ENCODE measurements at places on chromosomes 12 and 14. TPM values are rescaled to one million over a fixed set of nuclear protein-coding genes. Genes with fewer than 3 reads are reported as not detected.

The RBP5 gene
- total RNA-seq = not detected

The COQ6 gene
- 38.9 TPM for total RNA-seq

The SOAT2 gene
- 0.49 TPM for total RNA-seq

The MFAP5 gene
- not detected for total RNA-seq

The TSHR gene
- total RNA-seq = not detected

The SLC5A8 gene
- total RNA-seq = not detected

The RTN1 gene
- 0.14 TPM for total RNA-seq

The SLC25A29 gene
- total RNA-seq = 2.5 TPM

The RAN gene
- total RNA-seq = 302 TPM

The TM9SF1 gene
- total RNA-seq = 13.0 TPM

The CDKN1B gene
- 352 TPM for total RNA-seq

The RASSF8 gene
- total RNA-seq = 1.4 TPM

DNA sequence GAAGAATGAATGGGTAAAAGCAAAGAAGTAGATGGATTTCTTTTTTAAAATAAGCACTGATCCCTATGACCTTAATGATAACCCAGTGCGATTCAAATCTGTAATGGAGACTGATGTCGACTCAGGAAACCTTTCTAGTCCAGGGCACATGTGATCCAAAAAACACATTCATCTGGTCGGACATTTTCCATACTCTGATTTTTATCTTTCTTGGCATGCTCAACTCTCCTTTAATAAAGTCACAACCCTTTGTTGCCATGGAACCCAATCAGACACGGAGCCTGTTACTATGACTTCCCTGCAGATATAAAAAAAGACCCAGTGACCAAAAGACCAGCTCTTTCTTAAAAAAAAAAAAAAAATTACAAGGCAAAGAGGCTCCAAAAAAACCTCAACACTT, 27.9 kb downstream of the TMCC3 start:
- no peak for DNase-seq

- no peak for DNase-seq
Observed at GRCh38 chr14:100297320-100298300, 8.6 kb downstream of the SLC25A29 start.

GRCh38 chr14:83842547-83842946, 1687.4 kb upstream of the FLRT2 start:
- DNase-seq = no peak

GRCh38 chr12:98901189-98901588, 256.1 kb downstream of the APAF1 start:
- DNase-seq = no peak

DNA sequence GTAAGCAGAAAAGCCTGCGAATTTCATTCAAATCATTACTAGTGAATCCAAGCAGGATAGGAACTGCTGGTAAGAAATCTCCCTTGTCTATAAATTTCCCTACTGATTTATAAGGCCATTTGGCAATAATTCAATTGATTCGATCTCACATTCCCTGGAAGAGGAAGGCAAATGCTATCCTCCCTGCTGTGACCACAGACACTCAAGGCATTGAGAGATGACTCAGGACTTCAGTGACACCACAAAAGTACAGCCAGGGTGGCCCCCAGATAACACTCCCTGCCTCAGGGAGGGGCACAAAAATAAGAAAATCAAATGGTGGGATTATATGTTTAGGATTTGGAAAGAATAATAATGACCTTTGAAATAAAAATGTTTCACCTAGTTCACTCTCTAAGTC, 162.7 kb downstream of the GRIP1 start:
- DNase-seq = no peak

DNA sequence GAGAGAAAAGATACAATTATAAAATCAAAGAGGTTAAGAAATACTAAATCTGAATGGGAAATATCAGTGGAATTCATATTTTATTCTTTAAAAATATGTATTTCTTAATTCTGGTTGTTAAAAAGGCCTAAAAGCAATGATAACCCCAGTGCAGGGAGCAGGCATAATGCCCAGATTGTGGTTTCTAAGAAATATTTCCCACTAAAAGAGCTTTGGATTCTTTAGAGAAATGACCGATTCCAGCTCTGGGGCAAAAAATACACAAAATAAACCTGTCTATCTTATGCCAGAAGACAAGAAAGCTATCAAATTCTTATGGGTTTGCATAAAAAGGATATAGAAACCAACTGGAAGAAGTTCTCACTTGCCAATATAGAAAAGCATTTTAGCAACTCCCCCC, 71.6 kb downstream of the PDE6H start:
- DNase-seq = no peak

DNA sequence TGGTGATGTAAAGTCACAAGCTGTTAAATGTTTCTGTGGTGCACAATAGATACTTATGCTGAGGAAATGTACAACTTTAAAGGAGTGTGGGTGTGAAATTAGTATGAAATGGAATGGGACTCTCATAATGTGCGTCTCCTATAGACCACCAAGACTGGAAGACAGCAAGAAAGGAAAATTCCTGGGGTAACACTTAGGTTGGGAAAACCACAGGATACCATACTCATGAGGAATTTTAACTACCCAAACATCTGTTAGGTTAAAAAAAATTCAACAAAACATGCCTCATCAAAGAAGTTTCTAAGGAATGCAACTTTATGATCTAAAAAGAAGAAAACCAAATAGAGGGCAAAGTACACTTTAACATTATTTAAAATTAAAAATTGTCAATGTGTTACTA, 113.7 kb upstream of the MYF6 start:
- no peak for DNase-seq

GRCh38 chr14:83255015-83255726, 1721.5 kb upstream of the SEL1L start:
- DNase-seq = peak; percentile 27

DNA sequence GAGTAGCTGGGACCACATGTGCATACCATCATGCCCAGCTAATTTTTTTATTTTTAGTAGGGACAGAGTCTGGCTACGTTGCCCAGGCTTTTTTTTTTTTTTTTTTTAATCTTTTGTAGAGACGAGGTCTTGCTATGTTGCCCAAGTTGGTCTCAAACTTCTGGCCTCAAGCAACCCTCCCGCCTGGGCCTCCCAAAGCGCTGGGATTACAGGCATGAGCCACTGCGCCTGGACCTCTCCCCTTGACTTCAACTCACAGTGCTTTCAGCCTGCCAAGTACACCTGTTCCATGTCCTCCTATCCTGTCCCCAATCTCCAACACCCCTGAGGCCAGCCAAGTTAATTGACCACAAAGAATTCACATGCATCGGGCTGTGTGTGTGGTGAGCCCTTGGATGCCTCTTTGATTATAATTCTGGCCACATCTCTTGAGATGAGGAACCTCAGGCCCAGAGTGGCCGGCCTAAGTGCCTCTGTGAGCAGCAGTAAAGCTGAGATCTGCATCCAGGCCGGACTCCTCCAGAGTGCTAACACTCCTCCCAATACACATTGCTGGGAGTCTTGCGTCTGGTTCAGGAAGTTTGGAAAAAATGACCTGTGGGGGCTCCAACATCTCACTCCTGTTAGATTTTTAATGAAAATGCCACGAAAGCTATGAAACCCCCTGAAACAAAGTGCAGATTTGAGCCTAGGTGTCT, 6.8 kb downstream of the RAB35 start:
- no peak for DNase-seq

GRCh38 chr12:53844994-53845844, 93.4 kb upstream of the HOXC13 start:
- no peak for DNase-seq

DNA sequence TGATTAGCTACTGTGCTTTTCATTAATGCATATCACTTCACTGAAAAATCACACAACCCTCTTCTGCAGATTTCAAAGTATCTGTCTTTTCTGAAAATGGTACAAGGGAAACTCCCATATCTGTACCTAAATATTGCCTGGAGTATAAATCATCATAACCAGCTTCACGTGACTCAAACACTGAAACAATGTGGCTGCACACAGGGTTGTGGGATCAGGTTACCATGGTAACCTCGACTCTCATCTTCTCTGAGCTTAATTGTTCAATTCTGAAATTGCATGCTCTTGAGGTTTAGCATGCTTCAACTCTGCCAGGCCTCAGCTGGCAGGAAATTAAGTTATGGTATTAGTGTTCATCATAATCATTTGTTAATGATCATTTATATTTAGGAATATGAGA, 77.5 kb upstream of the CPSF6 start:
- no peak for DNase-seq

DNA sequence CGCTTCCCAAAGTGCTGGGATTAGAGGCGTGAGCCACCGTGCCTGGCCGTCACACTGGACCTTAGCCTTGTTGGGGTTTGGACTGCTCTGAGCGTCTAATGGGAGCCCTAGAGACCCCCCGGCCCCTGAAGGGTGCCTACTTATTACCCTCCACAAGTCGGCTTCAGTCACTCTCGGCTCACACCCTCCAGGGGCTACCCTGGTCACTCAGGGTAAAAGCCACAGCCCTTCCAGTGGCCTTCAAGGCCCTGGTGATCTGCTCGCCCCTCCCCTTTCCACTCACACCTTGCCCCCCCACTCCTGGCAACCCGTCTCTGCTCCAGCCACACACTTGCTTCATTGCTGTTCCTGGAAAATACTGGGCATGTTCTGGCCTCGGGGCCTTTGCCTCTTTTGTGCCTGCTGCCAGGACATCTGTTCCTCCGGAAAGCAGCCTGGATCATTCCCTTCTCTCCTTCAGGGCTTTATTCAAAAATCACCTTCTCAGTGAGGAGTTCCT, 3.6 kb upstream of the MORN3 start:
- no peak for DNase-seq

GRCh38 chr12:79128956-79129355, 264.4 kb downstream of the SYT1 start:
- no peak for DNase-seq

GRCh38 chr12:106594447-106594846, 11.6 kb downstream of the RFX4 start:
- DNase-seq = no peak

DNA sequence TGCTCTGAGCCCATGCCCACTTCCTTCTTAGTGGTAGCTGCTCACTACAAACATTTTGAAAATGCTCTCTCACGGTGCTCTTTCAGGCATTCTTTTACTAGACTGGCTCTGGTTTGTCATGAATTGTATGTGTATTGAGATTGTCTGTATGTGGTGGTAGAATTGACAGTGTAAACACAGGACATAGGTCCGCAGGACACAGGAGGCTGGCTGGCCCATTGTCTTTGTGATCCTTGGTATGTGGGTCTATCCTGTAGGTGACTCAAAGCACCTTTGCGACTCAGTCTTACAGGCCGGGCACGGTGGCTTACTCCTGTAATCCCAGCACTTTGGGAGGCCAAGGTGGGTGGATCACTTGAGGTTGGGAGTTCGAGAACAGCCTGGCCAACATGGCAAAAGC, 250.9 kb downstream of the C12orf75 start:
- no peak for DNase-seq

DNA sequence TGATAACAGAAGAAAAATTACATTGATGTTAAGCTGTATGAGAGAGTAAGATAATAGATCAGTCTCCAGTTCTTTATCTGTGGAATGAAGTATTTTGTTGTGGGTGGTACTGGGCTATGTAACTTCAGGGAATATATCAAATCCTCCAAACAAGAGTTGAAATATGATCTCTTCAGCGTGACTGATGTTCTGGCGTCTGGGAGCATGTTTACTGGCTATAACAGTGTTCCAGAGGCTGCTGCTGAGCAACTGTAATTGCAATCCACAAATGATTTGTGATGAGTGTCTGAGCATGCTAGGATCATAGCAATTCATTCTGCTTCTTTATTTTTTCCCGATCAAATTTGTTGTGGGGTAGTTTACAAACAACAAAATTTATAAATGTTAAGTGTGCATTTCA, 18.6 kb upstream of the CCDC198 start:
- no peak for DNase-seq

GRCh38 chr12:45216983-45217485, 1.1 kb downstream of the ANO6 start:
- DNase-seq = no peak

DNA sequence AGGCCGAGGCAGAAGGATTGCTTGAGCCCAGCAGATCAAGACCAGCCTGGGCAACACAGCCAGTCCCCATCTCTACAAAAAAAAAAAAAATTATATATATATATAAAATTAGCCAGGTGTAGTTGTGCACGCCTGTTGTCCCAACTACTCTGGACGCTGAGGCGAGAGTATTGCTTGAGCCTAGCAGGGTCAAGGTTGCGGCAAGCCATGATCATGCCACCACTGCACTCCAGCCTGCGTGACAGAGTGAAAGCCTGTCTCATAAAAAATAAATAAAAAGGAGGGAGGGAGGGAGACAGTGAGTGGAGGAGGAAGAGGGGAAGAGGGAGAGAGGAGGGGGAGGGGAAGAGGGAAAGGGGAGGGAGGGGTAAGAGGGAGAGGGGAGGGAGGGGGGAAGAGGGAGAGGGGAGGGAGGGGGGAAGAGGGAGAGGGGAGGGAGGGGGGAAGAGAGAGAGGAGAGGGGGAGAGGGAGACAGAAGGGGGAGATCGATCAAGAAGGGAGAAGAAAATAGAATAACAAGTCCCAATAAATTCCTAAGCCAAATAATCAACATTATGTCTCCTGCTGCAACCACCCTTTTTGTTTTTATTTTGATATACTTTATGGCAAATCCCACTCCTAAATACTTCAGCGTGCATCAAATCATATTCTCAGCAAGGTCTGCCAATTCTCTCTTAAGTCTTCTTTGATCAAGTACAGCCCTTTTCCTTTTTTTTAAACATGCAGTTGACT, 163.9 kb downstream of the MED13L start:
- no peak for DNase-seq

DNA sequence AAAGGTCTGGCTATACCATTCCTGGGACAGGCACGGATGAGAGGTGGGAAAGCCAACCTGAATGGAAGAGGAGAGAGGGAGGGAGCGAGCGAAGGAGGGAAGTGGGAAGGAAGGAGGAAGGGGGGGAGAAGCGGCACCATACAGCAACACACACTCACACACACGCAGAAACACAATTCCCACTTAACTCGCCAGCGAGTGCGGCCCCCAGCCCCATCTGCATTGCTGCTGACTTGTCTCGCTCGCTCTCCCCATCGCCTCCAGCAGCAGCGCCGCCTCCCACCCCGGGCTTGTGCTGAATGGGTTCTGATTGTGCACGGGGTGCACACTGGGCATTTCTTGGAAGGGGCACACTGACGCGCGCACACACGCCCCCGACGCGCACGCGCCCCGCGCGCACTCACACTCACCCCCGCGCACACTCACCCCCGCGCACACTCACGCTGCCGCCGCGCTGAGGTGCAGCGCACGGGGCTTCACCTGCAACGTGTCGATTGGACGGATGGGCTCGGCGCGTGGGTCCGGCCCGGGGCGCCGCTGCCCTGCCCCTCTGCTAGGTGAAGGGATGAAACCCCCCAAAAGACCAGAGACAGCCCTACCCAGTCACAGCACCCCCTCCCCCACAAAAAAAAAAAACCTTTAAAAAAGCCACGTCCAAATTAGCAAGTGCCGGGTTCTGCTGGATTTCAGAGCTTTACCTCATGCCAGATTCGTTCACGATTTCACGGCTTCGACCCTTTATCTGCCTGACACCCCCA, 685 bp downstream of the GRIN2B start:
- no peak for DNase-seq

GRCh38 chr12:110647631-110648040, 33.7 kb downstream of the TCTN1 start:
- DNase-seq = peak; percentile 43

- DNase-seq = no peak
Observed at GRCh38 chr12:31853520-31853919, 105.7 kb upstream of the RESF1 start.

GRCh38 chr14:90040411-90040810, 21.4 kb upstream of the KCNK13 start:
- DNase-seq = no peak

GRCh38 chr14:50106178-50106577, 10.2 kb downstream of the VCPKMT start:
- no peak for DNase-seq

- DNase-seq = no peak
Observed at GRCh38 chr14:30227876-30228275, 300.2 kb upstream of the PRKD1 start.
